ENCODE measurements at places on chromosomes 2 and 18.

GRCh38 chr2:112204411-112204810 is 50.4 kb downstream of the ZC3H8 start:
- DNase-seq = peak; percentile 49

GRCh38 chr2:200377355-200378336 is 71.2 kb downstream of the SPATS2L start:
- DNase-seq = peak; percentile 28

DNA sequence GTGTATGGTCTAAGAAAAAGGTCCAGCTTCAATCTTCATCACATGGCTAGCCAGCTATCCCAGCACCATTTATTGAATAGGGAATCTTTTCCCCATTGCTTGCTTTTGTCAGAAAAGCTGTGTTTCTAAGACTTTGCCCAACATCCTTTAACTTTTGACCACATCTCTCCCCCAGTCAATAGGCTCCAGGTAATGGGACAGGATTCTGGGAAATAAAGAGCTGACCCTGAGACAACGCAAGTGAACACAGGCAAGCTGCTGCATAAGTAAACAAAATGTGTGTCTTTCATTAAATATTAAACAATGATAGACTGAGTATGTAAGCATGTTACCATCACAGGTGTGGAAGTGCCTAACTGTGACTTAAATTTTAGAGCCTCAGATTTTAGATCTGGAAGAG is 23.0 kb downstream of the FAM110C start:
- no peak for DNase-seq

- DNase-seq = no peak
Measured at GRCh38 chr2:133484784-133485183, 83.5 kb downstream of the NCKAP5 start.

DNA sequence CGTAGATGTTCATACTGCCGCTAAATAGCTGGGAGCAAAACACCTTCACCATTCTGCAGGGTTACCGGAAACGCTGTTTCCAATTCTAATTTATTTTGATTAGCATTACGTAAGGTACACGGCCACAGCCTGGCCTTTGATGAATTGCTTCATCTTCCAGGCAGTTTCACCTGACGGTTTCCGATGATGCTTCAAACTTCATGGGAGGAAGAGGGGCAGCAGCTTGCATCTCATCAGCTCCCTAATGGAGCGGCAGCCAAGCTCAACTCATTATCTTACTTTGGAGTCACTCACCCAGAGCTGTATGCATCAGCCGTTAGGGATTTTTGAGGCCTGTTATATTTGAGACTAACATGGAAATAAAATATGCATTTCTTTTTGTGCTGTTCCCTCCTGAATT is 54.8 kb downstream of the TMEM18 start:
- DNase-seq = no peak

DNA sequence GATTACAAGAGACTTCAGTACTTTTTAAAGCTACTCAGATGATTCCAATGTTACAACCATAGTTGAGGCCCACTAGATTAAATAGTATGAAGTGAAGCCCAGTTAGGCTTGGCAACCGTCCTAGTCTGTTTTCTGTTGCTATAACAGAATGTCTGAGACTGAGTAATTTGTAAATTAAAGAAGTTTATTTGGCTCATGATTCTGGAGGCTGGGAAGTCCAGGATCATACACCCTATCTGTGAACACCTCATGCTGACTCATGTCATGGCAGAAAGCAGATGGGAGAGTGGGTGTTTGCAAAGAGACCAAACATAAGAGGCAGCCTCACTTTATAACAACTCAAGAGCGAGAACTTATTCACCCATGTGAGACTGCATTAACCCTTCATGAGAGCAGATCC is 63.1 kb downstream of the CCDC150 start:
- no peak for DNase-seq

DNA sequence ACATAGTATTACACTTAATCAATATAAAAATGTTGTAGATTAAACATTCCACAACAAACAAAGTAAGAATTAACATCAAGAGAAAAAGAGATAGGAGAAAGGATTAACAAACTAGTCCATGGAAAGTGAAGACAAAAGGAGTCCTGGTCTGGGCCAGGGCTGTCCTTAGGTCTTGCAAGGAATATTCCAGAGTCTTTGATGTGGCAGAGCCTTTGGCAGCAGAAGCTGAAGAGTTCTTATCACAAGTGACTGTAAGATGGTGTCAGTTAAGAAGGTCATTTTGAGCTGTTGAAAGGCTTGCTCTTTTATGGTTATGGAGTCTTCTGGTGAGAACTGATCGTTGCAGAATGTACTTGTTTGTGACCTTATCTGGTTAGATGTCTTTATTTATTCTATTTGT is 127.7 kb upstream of the LRRTM4 start:
- DNase-seq = no peak

GRCh38 chr2:28398101-28398834 is 5.6 kb downstream of the FOSL2 start:
- DNase-seq = no peak

GRCh38 chr18:23265682-23266399 is 130.6 kb downstream of the CABLES1 start:
- DNase-seq = peak; percentile 89

GRCh38 chr2:11263177-11263576 is 81.3 kb downstream of the ROCK2 start:
- DNase-seq = peak; percentile 39

GRCh38 chr2:226424971-226425370 is 374.6 kb downstream of the IRS1 start:
- no peak for DNase-seq

DNA sequence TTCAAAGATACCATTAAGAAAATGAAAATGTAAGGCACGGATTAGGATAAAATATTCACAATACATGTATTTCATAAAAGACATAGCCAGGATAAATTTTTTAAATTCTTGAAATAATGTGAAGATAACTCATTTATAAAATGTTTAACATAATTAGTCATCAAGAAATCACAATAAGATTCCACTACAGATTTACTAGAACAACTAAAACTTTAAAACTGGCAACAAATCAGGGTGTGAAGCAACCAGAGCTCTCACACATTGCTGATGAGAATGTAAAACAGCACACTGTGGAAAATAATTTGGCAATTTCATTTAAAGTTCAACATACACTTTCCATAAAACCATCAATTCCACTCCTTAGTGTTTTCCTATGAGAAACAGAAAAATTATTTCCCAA is 89.6 kb upstream of the UBE2E3 start:
- no peak for DNase-seq

DNA sequence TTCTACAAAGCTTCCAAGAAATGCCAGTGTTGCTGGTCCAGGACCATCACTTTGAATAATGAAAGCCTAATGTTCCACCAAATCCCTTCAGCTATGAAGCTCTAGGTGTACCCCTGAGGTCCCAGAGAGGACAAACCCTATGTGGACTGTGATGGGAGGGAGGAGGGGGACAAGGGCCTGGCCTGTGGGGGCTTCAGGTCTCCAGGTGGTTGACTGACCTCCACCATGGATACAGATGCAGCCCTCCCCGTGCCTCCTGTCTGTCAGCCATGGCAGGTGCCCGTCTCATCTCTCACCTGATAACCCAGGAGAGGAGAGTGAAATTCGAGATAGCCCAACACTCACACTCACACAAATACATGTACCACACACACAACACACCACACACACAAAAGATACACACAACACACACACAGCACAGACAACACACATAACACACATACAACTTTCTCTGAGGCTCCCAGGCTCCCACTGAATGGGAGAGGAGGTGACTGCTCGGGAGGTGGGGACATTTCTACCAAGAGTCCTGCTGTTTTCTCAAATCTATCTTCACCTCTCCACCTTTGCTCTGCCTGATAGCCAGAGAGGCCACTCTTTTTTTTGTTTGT is 12.8 kb upstream of the RHOB start:
- DNase-seq = no peak

- DNase-seq = no peak
Measured at GRCh38 chr18:74942319-74942910, 266.5 kb downstream of the PTGR3 start.

GRCh38 chr2:109399066-109399465 is 214.7 kb downstream of the SEPTIN10 start:
- DNase-seq = no peak

GRCh38 chr18:8084160-8084559 is 517.0 kb downstream of the PTPRM start:
- DNase-seq = peak; percentile 70

DNA sequence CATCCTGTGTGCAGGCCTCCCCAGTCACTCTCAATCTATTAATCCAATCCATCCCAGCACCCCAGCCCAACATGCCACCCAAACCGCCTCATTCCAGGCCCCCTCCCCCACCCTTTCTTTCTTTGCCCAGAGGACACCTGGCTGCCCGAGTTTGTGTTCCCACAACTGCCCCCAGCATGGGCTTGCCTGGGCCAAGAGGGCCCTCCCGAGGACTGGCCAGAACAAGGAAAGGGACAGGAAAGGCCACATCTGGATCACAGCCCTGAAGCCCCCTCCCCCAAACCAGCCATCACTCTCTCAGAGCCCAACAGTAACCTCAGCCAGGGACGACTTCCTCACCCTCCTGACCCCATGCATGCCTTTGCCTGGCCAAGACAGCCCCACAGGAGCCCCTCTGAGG is 1.2 kb downstream of the TNS1 start:
- no peak for DNase-seq

DNA sequence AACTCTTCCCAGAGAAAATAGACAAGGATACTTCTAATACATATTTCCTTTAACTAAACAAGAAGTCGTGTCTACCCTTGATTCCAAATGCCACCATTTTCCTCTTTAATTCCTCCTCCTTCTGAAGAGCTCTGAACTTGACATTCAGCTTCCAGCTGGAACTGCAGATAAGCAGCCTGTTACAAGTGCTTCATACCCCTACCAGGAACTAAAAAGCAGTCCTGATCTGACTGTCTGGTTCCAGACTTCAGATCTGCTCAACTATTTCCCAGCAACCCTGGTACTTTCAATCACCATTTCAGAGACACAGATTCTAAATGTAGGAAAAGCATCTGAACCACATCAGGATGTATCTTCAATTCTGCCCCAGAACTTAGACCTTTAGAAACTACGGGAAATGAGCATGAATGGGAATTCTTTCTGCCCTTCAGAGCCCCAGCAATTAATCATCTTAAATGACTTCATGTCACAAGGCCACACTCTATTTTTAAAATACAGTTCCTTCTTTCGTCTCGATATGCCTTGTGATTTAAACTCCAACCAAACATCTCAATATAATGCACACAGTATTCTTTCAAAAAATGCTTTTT is 159.5 kb downstream of the L3MBTL4 start:
- DNase-seq = peak; percentile 57

DNA sequence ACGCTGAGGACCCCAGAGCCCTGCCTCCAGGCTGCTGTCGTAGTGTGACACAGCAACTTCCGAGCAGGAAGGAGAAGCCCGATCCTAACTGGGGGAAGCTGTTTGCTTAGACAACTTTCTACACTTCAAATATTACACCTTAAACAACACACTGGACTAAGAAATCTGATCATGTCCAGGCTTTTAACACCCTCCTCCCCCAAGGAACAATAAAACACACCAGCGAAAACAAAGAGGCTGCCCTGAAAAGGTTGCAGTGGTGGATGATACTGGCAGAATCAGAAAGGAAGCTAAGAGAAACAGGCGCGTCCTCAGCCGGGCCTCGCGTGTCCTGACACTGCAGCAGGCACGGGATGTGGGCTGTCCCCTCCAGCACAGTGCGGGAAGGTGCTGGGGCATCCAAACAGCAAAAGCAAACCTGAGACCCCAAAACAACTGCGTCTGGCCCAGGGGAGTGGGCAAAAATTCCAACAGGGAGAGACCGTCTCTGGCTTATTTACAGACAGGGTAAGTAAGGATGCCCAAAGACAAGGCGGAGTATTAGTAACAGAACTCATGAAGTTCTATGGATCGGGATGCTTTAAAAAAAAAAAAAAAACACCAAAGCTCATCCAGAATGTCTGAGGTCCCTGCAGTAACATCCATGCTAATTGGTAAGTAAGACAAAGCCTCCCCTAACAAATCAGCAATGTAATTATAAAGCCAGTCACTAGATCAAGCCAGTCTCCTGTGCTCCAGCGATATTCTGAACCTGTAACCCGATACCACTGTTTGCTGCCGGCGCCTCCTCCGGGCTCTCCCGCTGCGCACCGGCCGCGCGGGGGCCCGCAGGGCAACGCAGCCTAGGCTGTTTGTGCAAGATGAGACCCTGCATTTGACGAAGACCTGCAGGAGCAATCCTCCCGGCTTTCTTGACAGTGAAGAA is 9.0 kb downstream of the SERTAD2 start:
- peak; percentile 83 for DNase-seq

DNA sequence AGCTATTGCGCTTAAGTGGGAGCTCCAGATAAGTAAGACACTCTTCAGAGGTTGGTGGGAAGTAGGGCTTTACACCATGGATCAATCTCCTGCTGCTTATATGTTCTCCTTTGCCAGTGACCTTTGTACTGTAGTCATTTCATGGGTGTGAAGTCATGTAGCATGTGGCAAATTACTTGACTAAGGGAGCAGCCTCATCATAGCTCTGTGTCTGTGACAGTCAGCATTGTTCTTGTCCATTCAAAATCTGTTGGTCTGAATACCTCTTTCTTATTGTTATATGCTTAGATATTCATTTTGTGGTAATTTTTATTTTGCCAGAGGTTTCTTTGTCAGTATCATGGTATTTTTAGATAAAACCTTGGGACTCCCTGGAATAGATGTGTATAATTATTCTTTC is 18.2 kb downstream of the SLC4A1AP start:
- DNase-seq = no peak

GRCh38 chr2:122866095-122866494 is 1110.6 kb downstream of the TSN start:
- no peak for DNase-seq

- DNase-seq = no peak
Measured at GRCh38 chr2:186138845-186139244, 347.2 kb upstream of the ZC3H15 start.

GRCh38 chr2:226154610-226155009 is 645.0 kb downstream of the IRS1 start:
- no peak for DNase-seq

GRCh38 chr2:230674401-230674800 is 38.2 kb upstream of the CAB39 start:
- DNase-seq = no peak

GRCh38 chr2:202361108-202361507 is 15.0 kb upstream of the BMPR2 start:
- DNase-seq = no peak

DNA sequence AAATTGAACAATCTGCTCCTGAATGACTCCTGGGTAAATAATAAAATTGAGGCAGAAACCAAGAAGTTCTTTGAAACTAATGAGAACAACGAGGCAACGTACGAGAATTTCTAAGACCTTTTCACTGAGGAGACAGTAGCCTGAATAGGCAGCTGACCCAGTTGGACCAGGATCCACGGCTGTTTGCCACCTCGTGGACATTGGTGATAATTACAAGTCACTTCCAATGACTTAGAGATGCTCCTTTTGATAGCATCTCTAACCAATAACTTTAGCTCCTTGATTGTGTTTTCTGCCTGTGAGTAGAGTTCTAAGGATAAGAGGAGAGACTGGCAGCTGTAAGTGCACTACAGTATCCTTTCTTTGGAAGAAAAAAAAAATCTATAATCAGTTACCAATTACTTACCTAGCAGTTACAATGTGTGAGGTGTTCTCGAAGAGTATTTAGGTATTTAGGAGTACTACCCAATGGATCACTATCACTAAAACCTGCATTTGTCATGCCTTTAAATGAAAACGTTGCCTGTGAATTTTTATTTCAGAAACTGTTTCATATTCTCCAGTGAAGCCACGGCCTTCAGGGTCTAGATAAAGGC is 31.3 kb upstream of the CNTNAP5 start:
- peak; percentile 74 for DNase-seq

Measured in OCI-M1 (cell line).